Renal cortex interstitium (tissue), 15 donors: ENCODE measurements at places on chromosomes 11 and 22.

- DNase-seq, result no peak
Observed at GRCh38 chr11:613369-613968, 2.3 kb downstream of the IRF7 start.

DNA sequence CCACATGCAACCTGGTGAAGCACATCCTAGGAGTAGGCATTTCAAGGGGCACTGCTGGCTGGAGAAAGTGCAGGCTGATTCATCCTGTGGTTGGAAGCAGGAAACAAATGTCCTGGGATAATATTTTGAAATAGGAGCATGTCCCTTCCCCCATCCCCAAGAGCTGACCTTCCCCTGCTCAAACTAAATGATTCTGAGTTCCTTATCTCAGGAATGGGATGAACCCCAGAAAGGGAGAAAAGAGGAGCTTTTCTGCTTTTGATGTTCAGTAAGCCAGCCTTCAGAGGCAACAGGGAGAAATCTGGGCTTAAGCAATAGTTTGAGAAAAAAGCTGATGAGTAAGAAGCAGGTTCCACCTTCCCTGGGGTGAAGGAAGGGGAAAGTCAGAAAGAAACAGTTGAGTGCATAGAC lies 19.5 kb upstream of the SPON1 start:
- DNase-seq, result no peak

GRCh38 chr11:128658502-128658901 lies 35.4 kb upstream of the FLI1 start:
- no peak for DNase-seq

GRCh38 chr11:110878513-110878912 lies 166.3 kb upstream of the ARHGAP20 start:
- DNase-seq, result no peak

DNA sequence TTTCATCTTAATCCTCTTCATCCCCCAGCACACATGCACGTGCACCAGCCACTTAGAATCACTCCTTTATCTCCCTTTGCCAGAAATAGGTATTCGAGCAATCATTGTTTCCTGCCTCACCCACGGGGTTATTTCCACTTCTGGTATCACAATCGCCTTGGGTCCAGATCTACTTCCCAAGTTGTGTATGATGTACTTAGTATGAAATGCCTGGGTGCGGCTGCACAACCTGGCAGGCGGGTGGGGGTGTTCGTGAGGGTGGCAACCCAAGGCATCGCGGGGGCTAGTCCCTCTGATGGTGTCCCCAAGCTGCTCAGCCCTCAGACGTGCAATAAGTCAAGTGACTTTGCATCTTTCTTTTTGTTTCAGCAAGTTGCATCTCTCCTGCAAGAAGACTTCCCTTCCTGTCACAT lies 475.6 kb downstream of the MIAT start:
- DNase-seq, result no peak

DNA sequence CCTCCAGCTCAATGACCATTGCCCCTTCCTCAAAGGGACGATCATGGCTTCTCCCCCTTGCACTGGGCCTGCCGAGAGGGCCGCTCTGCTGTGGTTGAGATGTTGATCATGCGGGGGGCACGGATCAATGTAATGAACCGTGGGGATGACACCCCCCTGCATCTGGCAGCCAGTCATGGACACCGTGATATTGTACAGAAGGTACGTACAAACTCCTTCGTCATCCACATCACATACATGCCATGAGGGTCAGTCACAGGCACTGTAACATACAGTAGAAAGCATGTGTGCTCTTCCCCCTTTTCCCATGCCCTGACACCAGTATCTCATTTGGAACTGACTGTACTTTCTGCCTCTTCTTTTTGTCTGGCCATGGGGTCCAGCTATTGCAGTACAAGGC lies 4.0 kb downstream of the TAF10 start:
- DNase-seq, result no peak

- no peak for DNase-seq
Observed at GRCh38 chr22:27839057-27839660, 37.6 kb upstream of the MN1 start.

GRCh38 chr11:47234669-47235100 lies 13.9 kb downstream of the ACP2 start:
- DNase-seq, result no peak

GRCh38 chr22:33447733-33448132 lies 389.6 kb upstream of the SYN3 start:
- no peak for DNase-seq

DNA sequence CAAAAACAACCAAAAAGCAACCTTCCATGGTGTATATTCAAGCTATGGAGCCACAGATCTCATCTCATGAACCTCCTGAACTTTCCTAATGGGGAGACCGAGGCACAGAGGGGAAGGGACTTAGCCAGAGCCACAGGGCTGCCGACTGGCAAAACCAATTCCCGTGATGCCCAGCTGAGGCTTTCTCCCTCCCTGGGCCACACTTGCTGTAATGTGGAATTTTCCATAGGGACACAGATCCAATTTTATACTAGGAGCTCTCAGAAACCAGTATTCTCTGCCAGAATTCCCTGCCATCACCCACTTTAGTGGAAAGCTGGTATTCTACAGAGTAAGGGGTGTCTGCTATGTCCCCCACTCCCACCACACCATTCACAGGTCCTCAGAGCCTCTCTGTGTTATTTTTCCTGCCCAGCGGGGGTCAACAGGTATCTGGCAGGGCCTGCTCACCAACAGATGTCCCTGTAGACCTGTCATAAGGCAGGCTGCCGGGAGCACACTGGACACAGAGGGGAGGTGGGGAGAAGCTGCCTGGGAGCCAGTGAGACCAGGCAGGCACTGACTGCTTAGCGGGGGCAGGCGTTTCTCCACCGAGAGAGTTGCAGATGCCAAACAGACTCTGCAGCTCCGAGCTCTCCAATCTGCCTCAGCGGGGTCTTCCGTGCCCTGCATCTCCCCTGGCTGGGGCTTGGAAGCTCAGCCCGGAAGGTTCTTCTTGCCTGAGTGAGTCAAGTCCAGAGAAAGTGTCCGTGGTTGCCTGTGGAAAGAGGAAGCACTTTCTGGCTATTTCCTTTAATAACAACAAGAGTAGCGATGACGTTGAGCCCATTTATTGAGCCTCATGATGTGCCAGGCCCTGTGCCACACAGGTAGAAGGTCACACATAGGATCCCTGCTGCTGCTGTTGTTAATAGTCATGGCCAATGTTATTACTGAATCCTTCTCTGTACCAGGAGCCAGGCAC lies 26.3 kb downstream of the RPS6KA4 start:
- DNase-seq, result no peak

DNA sequence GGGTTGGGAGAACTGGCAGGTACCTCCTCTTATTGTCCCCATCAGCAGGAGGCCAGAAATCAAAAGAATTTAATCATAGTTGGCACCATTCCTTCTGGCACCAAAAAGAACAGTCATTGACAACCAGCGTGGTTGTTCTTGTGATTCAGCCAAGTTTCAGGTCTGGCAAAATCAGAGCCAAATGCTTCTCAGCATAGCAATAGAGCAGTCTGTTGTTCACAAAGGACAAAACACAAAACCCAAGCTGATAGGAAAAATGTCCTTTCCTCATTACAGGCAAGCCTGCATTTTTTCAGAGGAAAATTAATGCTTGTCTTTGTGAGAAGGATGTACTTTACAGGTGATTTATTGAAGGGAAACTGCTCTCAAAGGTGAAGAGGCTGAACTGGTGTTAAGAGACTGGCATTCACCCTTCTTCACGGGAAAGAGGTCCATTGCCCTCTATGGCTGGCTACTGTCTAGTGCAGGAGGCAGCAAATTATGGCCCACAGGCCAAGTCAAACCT lies 241.8 kb upstream of the ARHGAP42 start:
- no peak for DNase-seq

DNA sequence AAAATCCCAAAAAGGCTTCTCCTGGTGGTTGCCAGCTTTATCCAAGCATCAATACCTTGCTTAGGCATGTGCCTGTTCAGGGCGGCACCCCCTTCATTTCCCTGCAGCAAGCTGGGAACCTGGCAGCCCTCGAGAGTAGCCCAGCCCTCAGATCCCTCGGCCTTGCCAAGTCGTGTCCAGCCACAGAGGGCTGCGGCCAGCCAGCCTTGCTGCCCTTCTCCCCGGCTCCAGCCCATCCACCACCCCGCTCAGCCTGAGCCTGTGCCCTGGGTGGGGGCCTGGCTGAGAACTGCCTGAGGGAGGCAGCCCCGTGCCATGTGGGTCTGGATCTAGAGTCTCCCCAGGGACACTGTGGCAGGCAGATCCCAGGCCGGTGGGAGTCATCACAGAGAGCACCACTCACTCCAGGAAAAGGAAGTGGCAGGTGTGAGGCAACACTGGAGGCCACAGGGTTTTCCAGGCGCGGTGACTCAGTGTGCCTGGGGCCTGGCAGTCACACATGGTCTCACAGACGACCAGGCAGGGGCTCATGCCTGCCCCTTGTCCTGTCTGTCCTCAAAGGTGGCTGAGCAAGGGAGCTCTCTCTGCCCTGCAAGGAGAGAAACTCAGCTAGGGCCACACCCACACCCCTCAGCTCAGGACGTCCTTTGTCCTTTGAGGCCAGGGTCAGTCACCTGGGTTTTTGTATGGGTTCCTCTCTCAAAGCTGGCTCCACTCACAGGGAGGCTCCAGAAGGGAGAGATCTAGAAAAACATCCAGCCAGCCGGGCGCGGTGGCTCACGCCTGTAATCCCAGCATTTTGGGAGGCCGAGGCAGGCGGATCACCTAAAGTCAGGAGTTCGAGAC lies 12.2 kb upstream of the CDC42BPG start:
- no peak for DNase-seq
